AG10803 (cell line): ENCODE measurements at places on chromosomes 6 and 20.

GRCh38 chr6:20817806-20818320 lies 283.6 kb downstream of the CDKAL1 start:
- DNase-seq, result no peak

GRCh38 chr6:87701344-87701675 lies 723 bp downstream of the AKIRIN2 start:
- DNase-seq, result no peak

- no peak for DNase-seq
Measured at GRCh38 chr6:5998236-5998635, 8.5 kb downstream of the NRN1 start.

GRCh38 chr6:138716013-138716412 lies 57.6 kb upstream of the CCDC28A start:
- no peak for DNase-seq

- no peak for DNase-seq
Measured at GRCh38 chr6:113148566-113148965, 708.6 kb upstream of the MARCKS start.

- no peak for DNase-seq
Measured at GRCh38 chr20:23393996-23394775, 27.1 kb downstream of the NAPB start.

DNA sequence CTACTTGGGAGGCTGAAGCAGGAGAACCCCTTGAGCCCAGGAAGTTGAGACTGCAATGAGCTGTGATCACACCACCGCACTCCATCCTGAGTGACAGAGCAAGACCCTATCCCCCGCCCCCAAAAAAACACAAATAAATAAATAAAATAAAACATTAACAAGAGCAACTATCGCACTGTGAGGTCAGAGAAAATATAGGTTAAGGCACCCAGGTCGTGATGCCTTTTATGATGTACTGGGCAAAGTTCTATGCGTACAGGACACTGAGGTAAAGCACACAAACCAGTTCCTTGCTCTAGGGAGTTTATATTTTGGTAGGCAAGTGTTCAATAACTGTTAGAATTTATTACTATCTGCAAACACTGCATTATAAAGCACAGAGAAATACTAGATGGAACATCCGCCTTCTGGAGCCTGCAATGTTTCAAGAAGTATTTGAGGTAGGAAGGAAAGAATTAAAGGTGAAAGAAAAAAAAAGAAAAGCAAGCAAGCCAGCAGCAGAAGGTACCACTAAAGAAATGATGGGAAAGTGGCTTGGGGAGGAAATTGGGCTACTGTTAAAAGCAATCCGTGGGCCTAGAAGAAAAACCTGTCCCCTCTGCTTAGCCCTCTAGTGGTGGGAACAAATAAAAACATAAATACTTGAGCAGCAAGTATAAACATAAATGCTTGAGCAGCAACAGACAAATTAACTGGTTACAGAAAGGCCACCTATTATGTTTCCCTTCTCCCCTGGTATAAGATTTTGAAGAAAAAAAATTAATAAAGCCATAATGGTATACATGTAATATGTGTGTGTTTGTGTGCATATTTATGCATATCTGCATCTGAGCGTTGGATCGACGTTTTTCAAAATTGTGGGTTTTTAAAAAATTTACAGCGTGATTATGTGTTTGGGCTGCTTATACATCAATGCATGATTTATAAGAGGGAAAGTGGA lies 128.0 kb downstream of the PHACTR1 start:
- peak; percentile 60 for DNase-seq

GRCh38 chr20:57838670-57839151 lies 128.9 kb upstream of the PMEPA1 start:
- DNase-seq, result peak; percentile 87

DNA sequence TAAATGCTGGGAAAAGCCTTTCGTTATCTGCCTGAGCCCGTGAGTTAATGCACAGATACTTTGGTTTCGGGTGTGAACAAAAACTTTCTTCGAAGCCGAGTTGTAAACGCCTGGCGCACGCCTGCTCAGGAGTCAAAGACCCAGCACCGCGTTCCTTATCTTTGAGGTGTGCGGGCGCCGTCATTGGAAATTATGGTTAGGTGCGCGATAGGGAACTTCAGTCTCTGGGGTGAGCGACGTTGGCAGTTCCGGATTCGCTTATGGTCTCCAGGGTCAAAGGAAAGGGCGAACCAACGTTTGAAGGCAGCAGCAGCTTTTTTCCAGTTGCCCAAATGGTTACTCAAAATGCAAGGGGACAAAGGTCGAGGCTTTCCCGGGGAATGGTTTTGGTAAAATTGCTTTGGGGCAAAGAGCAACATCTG lies 853 bp downstream of the SLC22A3 start:
- no peak for DNase-seq

DNA sequence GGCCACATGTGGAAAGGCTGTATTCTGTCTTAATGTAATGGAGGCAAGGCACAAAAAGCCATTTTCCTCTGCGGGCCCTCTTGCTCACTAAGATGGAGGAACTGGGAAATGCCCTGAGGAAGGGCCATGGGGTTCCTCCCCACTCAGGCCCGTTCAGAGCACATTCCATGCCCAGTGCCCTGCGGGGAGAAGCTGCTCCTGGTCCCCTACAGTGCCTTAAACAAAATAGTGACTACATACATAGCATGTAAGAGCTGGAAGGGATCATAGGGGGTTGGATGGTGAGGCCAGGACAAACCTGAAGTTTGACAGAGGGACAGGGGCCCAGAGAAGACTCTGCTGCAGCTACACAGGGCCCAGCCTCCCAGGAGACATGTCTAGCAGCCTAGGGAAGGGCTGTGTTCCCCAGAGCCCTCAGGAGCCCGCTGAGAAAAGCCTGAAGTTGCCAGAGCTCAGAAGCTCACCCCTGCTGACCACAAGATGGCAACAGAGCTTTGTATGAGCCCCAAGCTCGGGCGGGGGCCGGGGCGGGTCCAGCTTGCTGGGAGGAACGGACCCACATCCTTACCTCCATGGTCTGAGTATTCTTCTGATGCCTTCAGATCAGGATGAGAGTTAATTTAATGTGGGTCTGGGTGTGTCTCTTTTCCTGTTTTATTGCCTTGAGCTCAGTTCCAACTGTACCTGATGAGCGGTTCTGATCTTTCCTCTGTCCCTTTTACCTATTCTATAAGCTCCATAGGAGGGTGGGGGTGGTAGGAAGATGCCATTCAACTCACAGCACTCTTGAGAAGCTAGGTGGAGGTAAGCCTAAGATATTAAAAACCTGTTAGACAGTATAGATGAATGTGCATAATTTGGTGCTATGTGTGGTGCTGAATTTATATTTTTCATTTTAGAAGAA lies 242.9 kb downstream of the CDC5L start:
- DNase-seq, result peak; percentile 70

GRCh38 chr6:167475947-167476346 lies 151.1 kb downstream of the TTLL2 start:
- no peak for DNase-seq

DNA sequence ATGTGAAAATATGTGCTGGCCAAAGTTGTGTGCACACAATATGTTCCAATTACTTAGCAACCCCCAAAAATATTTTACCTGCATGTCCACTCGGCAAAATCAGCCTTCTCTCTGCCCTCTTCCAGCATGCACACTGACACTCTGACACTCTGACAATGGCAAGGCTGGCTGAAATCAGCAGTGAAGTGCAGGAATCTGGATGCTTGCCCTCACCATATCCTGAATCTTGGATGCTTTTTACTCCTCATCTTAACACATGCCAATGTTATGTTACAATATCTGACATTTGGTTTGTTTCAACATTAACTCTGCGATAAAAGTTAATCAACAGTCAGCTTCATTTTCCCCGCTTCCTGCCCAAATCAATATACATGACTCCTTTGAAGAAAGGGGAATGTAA lies 203.2 kb downstream of the COL9A1 start:
- DNase-seq, result no peak

- DNase-seq, result no peak
Measured at GRCh38 chr6:105452924-105453756, 50.3 kb upstream of the PREP start.

DNA sequence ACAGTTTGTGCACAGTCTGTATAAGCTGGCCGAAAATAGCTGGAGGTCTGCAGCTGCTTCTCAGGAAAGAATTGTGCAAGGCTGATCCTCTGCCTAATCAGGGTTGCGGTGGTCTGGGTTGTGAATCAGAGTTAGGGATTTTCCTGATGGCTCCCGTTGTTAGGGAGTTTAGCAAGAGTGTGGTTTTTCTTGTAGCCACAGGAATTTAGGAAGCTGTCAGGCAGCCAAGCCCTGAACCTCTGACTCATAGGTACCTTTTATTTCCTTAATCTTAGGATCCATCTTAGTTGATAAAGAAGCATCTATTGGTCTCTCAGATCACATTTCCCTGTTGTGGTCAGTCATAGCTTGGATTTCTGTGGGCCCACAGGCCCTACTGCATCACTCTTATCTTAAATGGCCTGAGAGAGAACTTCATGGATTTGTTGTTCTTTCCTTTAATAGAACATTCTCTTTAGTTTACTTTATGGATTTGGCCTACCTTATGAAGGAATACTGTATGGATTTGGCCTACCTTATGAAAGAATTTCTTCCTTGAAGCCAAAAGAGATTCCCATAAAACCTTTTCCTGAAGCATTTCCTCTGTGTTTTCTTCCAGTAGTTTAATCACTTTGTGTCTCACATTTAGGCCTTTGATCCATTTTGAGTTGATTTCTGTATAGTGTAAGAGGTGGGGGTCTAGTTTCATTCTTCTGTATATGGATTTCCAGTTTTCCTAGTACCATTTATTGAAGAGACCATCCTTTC lies 10.3 kb downstream of the KIF25 start:
- peak; percentile 98 for DNase-seq

GRCh38 chr20:20713244-20713765 lies 861 bp upstream of the RALGAPA2 start:
- DNase-seq, result no peak

GRCh38 chr6:160795721-160796120 lies 93.7 kb downstream of the PLG start:
- no peak for DNase-seq

GRCh38 chr6:45652416-45652815 lies 274.7 kb upstream of the SUPT3H start:
- DNase-seq, result no peak

GRCh38 chr6:40349123-40349900 lies 237.9 kb downstream of the LRFN2 start:
- peak; percentile 7 for DNase-seq

GRCh38 chr20:32203356-32204204 lies 4.0 kb downstream of the PLAGL2 start:
- no peak for DNase-seq

- peak; percentile 51 for DNase-seq
Measured at GRCh38 chr6:35727231-35727934, 9.4 kb upstream of the ARMC12 start.

GRCh38 chr20:63494420-63495166 lies 4.3 kb downstream of the EEF1A2 start:
- DNase-seq, result no peak

DNA sequence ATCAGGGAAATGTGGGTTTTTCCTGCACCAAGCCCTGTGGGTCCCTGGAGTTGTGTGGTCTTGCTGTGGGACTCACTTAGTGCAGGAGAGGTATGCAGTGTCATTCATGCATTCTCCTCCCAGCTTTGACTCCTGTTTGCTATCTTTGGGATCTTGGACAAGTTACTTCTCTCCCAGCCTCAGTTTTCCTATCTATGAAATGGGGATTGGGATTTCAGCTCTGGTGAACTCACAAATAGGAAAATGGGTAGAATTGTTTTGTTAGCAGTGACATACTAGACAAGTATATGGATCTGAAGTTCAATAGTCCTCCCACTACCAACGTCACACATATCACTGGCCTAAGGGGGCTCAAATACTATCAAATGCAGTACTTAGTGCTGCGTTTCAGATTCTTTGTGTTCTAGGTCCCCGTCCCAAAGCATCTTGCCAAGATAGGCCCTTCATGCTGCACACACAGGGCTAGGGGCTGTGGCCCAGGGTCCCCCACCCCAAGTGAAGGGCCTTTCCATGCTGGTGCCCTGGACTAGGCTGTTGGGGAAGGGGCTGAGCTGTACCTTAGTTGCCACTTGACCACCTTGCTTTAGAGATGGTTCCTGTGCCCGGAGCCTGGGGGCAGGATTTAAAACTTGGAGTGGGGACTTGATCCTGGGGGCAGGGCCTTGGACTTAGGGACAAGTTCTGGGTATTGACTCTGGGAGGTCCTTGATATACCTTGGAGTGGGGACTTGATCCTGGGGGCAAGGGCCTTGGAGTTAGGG lies 98.0 kb downstream of the TOX2 start:
- DNase-seq, result no peak

DNA sequence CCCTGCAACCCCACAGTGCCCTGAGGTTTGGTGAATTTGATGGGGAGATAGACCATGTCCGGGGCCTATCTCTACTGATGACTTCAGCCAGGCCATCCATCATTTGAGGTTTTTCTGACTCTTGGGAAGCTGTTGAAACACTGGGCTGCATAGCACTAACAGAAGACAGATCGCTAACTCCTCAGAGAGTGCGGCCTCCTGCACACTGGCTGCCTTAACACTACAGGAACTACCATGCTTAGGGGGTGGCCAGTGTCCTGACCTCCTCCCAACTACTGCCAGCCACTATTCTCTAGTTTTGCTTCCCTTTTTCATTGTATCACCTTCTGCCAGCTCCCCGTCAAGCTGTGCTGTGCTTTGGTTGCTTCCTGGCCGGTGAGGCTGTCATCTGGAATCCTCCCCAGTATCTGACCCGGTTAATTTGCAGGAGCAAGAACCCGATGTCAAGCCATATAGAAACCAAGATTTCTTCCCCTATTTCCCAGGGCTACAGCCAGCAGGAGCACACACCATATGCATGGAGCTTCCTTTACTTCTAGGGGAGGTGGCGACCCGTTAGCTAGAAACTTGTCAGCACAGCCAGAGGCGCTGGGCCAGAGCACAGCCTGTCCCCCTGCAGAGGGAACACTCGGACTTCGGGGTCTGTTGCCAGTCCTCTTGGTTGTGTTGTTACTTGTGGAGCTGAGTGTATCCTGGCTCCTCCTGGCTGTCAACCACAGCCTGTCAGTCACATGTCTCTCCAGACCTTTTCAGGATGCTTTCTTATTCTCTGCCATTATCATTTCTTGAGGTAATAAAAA lies 57.3 kb upstream of the TRAF3IP2 start:
- no peak for DNase-seq

DNA sequence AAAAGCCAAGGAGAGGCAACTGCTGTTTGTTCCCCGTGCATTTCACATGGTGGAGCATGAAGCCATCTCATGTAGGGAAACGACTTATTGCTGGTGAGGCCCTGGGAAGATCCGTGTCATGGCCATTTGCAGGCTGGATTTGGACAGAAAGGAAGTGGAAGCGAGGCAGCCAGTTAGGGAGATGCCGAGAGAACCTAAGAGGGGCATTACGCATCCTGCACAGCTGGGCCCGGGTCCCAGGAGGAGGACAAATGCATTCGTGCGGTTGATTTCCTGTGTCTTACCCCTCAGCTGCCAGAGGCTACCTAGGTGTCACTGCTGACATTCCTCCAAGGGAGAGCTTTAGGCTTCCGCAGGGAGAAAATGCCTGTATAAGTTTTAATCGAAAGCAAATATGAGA lies 316.2 kb upstream of the CDYL start:
- DNase-seq, result no peak

DNA sequence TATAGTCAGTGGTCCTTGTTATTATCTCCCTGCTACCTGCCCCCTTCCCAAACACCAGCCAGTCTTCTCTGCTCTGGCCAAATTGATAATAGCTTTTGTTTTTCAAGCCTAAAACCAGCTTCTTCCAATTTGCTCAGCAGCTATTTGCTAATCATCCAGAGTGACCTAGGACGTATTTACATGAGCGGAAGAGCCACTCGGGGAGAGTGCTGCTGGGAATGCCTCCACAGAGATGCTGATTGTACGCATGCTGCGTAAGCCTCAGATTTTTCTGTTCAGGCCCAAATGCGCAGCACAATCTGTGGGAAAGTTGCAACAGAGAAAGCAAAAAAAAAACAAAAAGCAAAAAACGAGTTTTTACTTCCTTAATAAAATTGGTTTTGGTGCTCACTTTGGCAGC lies 24.4 kb upstream of the ID1 start:
- no peak for DNase-seq
